ENCODE measurements at places on chromosomes 5 and 9.

- DNase-seq: no peak
Measured at GRCh38 chr5:60020457-60020856, 126.9 kb upstream of the PDE4D start.

GRCh38 chr9:114467226-114467750, 38.0 kb downstream of the WHRN start:
- DNase-seq: no peak

GRCh38 chr9:112000743-112001142, 104.1 kb downstream of the UGCG start:
- no peak for DNase-seq

DNA sequence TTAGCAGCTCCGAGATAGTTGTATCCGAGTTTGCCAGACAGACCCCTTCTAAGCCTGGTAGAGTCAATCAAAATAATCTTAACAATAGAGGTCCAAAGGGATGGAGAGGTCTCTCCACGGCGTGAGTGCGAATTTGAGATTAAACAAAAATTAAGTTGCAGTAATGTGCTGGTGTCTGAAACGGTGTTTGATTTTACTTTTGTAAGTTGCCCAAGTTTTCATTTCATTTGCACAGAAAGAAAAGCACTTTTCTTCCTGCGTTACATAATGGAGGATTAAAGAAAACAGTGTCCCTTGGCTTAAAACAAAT, 1.2 kb downstream of the IRX1 start:
- no peak for DNase-seq

- no peak for DNase-seq
Measured at GRCh38 chr5:74167930-74168315, 472.6 kb downstream of the ENC1 start.

- DNase-seq: no peak
Measured at GRCh38 chr5:1824903-1825841, 24.0 kb downstream of the NDUFS6 start.

DNA sequence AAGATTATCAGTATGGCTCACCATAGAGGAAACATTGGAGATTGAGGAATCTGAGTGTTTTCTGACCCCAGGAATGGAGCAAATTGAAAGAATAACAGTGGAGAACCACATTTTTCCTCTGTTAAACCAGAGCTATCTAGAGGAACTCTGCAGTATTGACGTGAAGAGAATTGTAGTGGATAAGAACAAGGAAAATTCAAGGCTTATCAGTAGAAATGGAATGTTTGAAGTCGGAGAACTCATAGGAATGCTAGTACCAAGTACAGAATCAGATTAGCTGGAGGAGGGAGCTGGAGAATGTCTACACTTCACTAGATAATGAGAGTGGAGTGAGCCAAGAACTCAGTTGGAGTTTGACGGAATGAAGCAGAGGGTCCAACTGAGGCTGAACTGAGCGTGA, 50.3 kb downstream of the SNCAIP start:
- no peak for DNase-seq

DNA sequence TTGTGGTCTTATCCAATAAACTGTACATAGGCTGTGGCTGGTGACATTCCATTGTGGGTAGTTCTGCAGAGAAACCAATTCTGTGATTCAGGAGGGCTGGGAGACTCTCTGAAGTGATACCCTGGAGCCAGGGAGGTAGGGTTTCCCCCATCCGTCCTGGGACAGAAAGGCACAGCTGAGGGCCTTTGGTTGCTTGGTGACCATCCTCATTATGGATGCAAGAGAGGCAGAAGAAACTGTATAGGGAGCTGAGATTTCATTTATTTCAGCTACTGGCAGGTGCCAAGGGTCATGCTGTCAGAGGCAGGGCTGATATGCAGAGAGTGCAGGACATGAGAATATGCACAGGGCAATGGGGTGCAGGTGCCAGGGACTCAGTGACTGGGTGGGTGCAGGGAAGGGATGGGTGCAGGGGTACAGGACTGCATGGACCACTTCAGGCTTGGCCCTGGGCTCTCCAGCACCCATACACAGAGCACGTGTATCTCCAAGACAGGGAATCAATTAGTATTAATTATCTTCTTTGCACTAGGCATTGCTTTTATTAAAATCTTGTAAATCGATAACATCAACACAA, 236.5 kb downstream of the ICE1 start:
- DNase-seq: no peak

GRCh38 chr5:72658761-72659540, 151.7 kb upstream of the ZNF366 start:
- DNase-seq: no peak

GRCh38 chr5:7867260-7867659, 1.6 kb downstream of the FASTKD3 start:
- DNase-seq: no peak

- no peak for DNase-seq
Measured at GRCh38 chr5:131760793-131761192, 36.0 kb downstream of the FNIP1 start.

Measured in iPS-NIHi11 (cell line).